ENCODE measurements at places on chromosomes 1 and 21.
A peak's percentile ranks its signal among the peaks of the same experiment; 100 is the strongest.

DNA sequence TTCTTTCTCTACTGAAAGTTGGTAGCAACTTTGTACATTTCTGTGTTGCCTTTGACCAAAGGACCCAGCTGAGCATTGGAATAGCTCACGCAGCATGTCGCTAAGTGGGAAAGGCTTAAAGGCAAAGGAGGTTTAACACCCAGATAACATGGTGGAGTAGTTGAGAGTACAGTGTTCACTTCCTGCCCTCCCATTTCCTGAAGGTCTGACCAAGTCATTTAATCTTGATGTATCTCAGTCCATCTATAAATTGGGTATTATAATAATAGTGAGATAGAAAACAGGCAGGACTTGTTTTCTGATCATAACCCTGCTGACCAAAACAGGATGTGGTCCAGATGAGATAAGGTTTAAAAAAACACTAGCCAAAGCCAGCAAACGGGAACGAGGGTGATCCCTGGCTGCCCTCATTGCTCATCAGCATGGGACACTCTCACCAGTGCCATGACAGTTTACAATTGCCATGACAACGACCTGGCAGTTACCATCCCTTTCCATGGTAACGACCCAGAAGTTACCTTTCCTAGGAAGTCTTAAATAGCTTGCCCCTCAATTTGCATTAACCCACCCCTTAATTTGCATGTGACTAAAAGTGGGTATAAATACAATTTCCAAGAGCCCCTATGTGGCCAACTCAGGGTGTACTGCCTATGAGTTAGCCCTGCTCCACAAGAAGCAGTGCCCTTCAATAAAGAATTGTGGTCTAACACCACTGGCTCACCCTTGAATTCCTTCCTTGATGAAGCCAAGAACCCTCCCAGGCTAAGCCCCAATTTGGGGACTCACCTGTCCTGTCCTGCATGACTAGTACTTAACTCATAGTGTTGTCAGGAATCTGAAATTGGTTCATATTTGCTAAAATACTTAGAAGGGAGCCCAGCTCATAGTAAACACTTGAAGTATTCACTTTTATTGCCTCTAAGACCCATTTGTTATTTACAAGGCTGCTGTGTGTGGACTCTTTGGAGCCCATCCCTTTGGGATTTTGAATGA lies 28.4 kb upstream of the FHAD1 start:
- DNase-seq = no peak

DNA sequence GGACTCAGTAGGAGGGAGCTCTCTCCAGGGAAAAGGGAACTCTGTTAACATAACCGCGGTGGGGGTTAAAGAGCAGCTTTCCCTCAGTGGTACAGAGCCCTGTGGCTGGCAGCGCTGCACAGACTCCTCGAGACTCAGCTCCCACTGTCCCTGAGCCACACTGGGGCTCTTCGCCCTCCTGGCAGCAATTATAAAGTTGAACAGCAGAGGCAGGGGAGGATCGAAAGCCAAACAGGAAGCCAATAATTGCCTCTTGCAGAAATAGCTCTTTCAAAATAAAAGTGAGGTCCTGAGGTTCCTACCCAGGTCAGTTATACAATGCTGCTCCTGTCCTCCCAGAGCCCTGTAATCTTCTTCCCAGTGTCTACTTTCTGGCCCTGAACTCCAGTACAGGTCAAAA lies 77.0 kb downstream of the FAM78B start:
- no peak for DNase-seq

- DNase-seq = no peak
Measured at GRCh38 chr21:45377866-45378257, 27.1 kb upstream of the COL18A1 start.

- no peak for DNase-seq
Measured at GRCh38 chr1:85344256-85344694, 67.8 kb upstream of the BCL10 start.

DNA sequence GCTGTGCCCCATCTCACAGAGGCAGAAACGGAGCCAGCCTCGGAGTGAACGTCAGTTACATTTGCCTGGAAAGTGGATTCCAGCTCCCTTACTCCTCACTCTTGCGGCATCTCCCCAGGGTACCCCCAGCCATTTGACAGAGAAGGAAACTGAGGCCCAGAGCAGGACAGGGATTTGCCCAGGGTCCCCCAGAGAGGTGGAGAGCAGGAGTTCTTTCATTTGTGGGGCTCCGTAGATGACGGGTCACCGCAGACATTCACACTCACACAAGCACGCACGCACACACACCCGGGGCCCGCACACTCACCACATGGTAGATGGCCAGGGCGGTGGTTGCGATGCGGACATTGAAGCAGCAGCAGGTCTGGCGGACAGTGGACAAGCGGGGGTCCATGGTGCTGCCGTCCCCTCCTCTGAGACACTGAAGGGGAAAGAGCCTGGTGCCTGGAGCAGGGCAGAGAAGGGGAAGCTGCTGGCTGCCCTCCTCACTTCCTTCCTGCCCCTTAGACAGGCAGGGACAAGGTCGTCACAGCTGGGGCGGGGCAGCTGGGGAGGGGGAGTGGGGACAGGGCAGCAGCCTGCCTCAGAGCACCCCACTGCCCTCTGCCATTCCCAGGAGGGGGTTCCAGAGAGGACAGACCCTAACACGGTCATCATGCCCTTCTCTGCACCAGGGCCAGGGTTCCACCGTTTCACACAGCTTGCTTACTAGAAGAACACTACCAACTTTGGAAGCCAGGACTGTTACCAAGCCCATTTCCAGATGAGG lies at the start of gene LAPTM5:
TSS of gene LAPTM5 (minus strand) at position 423 of the 769 bp plus-strand sequence. CDS start at position 394, 29 bp downstream.
- DNase-seq = no peak

GRCh38 chr1:183212870-183213269 lies 26.8 kb downstream of the LAMC2 start:
- no peak for DNase-seq

- DNase-seq = no peak
Measured at GRCh38 chr21:29453511-29453910, 154.8 kb downstream of the BACH1 start.

DNA sequence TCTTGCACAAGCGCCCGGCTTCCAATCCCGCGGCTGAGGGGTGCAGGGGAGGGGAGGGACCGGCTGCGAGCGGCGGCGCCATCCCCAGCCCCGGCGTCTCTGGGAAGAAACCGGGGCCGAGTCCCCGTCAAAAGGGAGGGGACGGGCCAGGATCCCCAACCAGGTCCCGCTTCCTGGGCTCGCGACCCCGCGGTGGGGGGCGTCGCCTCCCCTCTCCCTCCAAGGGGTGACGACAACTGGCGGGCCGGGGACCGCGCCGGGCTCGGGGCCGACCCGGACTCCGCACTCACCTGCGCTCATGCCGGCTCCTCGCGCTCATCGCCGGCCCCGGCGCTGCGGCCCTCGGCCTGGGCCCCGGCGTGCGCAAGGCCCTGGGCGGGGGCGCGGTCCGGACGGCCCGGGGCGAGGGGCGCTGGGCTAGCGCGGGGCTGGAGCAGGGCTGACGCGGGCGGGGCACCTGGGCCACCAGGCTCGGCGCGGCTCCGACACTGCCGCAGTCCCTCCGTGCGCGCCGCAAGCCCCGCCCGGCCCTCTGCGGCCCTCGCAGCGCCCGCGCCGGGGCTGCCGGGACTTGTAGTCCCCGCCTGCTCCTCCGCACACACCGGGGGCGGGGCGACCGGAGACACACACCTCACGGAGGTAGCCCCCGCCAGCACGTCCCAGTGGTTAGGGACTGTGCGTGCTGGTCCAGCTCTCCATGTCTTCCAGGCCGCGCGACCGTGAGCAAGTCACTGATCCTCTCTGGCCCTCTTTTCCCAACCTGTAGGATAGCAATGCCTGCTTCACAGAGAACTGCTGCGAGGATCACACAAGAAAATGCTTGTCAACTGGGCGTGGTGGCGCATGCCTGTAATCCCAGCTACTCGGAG lies at the start of gene ATP13A2:
TSS of gene ATP13A2 (minus strand) at position 490 of the 869 bp plus-strand sequence. CDS start at position 300, 190 bp downstream.
- DNase-seq = peak; percentile 88

- DNase-seq = no peak
Measured at GRCh38 chr1:208127792-208128529, 116.2 kb downstream of the PLXNA2 start.

GRCh38 chr1:34060901-34061415 lies 104.1 kb downstream of the CSMD2 start:
- DNase-seq = no peak

DNA sequence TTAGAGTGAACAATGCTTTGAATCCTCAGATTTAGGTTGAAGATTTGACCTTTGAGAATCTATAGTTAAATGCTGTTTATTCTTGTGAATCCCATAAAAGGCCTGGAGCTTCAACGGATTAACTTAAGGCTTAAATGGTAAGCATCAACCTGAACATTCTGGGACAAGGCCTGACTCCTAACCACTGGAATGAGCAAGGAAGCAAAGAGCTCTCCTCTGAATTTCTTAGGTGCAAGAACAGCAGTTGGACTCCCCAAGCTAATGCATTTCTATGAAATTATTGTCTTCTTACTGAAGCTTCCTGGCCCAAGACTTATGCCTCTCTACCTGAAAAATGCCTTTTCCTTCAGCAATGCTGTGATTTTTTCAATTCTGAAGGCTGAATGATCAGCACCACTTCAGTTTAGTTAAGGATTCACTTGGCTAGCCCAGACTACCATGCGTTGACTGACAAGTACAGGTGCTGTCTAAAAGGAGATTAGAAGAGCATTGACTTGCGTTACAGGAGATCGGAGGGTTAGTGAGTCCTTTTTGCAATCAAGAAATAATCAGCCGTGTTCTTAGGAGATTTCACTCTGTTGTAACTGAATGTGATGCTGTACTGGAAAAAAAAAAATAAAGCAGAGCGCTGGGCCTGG lies 178.5 kb downstream of the ZC3H11B start:
- no peak for DNase-seq

DNA sequence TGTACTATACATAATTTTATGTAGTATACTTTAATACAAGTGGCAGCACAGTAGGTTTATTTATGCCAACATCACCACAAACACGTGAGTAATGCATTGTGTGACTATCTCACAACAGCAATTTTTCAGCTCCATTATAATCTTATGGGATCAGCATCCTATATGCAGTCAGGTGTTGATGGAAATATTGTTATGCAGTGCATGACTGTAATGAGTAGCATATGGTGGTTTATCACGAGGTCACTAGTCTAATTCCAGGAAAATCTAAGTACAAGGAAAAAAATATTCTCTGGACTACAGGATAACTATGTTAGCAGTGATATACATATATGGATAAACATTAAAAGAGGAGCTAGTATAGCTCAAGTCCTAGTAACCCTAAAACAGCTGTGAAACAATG lies 69.0 kb downstream of the ATP1B1 start:
- no peak for DNase-seq

DNA sequence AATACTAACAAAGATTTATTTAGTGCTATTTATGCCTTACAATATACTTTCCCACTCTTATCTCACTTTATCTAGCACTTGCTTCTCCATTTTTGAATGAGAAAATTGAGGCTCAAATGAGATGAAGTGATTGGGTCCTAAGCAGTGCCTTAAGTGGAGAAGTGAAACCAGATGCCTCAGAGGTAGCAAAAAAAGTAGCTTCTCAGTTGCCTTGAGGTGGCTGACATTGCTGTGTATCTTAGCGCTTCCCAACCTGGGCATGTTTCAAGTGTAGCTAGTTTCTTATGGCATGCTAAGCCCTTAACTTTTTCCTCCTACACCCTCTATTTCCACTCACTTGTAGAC lies 390.4 kb downstream of the OMA1 start:
- DNase-seq = no peak

DNA sequence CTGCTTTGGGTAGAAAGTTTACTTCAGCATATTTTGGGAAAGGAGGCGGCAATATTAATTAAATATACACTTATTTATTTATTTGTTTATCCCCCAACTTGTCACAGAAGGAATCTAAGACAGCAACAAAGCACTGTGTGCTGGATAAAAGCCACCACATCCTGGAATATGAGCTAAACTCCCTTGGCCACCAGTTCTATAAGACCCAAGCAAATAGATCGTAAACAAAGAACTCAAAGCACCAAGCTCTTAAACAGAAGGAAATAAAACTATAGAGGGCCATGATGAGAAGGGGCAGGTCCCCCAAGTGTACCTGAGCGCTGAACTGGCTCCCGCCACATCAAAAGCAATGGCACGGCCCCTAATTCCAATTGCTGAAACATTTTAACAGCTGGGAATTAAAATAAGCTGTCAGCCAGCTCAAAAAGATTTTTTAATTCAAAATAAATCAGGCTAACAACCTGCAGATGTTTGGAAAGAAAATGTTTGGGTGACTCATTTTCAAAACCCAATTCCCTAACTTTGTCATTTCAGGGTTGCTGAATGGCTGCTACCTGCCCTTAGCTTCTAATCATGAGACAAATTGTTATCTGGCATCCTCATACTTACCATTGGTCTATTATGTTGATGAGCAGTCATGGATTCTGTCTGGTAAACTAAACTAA lies 127.1 kb downstream of the SLC30A10 start:
- DNase-seq = no peak

GRCh38 chr1:39509360-39510009 lies 18.0 kb downstream of the BMP8A start:
- DNase-seq = no peak

GRCh38 chr1:27097484-27097917 lies 57.4 kb downstream of the SLC9A1 start:
- DNase-seq = peak; percentile 79

- DNase-seq = no peak
Measured at GRCh38 chr1:244197851-244198375, 146.8 kb downstream of the ZBTB18 start.

DNA sequence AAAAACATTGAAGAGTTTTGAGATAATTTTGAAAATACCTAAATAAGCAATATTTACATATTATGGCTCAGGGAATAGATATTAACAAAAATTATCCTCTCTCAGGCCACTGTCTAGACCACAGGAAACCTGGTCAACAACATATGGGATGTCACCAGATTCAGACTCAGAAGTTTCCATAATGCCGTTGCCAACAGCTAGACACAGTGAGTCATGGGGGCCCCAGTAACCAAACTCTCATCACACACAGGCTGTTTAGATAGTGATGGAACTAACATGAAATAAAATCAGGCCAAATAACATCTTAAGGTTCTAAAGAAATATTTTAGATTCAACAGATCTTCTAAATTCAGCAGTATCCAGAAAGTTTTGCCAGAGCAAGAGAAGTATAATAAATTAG lies 681.7 kb upstream of the ADAMTS5 start:
- no peak for DNase-seq

GRCh38 chr1:75170011-75170410 lies 35.8 kb downstream of the LHX8 start:
- DNase-seq = no peak

GRCh38 chr1:9346566-9346965 lies 53.9 kb downstream of the SPSB1 start:
- DNase-seq = peak; percentile 16

DNA sequence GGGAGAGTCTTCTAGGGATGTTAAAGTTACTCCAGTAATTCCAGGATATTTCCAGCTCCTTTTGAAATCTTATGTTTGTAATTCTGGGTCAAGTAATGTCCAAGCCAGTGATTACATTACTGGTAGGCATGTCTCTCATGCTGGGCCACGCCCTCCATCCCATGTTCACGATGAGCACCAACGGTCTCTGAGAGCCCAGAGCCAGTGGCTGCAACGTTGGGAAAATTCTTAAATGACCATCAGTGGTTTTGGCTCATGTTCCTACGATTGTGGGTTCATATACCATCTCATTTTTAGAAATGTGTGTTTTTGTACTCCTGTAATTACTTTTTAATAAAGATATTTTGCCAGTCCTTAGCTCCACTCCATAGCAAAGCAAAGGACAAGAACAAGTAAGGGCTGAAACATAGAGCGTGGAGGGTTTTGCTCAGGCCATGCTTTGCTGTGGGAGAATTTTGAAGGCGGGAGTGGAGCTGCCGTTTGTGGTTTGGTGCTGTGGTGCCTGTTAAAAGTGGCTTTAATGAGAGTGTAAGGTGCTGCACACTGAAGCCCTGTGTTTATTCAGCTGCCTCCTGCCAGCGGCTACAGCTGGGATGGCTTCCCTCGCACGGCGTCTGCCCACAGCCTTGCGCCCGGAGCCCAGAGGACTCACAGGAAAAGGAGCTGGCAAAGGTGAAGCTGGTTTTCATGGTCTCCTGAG lies 28.9 kb downstream of the VANGL1 start:
- DNase-seq = peak; percentile 91

Measured in DMS79 treated with DMSO at 0.1 percent for 48 hours (cell line).